ENCODE measurements at places on chromosomes 4 and X.

DNA sequence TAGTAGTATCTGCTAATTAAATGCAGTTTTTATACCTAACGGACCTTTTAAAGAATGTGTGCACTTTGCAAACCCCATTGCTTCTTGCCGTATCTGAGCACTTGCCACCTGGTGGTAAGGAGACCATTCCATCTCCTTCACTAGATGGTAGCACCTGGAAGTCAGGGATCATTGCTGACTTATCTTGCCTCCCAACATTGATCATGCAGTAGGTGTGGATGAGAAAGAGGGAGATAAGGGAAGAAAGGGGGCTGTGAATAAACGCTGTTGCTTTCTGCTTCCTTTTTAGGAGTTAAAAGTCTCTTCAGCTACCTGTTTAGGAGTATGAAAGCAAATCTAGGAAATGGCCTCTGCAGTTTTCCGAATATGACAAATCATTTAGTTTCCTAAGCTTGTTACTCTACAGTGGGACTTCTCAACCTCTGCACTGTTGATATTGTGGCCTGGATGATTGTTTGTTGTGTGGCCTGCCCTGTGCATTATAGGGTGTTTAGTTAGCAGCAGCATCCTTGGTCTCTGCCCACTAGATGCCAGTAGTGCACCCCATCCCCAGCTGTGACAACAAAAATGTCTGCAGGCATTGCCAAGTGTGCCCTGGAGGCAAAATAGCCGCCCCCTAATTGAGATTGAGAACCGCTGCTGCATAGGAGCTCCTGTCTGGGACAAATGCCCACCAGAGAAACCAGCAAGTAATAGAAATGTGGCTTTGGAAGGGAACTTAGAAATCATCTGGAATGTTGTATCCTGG is 38.8 kb downstream of the GAB1 start:
- no peak for DNase-seq

DNA sequence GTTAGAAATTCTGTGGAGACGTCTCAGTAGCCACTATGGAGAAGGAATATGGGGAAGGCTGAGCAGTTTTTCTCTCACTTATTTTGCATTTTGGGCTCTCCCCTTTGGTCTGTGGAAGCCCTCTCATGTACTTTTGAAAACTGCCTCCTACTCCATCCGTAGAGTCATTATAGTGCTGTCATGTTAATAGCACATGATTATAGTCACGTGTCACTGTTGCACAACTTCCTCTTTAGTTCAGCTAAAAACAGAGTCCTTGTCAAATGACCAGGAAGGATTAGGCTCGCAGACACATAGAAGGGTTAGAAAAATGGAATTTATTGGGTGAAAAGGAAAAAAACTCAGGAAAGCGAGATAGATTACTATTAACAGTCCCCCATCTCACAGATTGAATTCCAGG is 258.2 kb upstream of the CXorf51A start:
- no peak for DNase-seq

DNA sequence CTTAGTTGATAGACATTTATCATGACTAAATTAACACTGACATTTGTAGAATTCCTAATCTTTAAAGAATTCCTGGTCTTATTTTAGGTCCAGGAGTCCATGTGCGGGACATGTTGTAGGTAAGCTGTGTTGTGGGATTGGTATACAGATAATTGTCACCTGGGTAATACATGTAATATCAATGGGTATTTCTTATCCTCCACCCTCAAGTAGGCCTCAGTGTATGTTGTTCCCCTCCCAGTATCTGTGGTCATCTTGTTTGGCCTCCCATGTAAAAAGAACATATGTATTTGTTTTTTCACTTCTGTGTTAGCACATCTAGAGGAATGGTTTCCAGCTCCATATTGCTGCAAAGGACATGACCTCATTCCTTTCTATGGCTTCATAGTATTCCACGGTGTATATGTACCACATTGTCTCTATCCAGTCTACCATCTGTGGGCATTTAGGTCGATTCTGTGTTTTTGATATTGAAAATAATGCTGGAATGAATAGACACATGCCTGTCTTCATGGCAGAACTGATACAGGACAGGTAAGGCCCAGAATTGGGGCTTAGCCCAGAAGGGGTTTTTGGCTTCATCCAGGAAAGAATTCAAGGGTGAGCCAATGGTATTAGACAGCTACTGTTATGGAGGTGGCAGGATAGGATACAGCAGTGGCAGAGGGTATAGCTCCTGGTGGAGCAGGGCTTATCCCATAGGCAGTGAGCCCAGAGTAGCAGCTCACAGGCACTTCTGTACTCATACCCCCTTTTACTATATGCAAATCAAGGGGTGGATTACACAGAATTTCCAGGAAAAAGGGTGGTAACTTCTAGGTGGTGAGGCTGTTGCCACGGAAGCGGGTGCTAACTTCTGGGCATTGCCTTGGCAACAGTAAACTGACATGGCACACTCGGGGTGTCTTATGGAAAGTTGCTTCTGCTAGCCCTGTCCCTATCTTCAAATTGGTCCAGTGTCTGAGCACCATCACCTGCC is 66.1 kb upstream of the WDR1 start:
- no peak for DNase-seq

- no peak for DNase-seq
Observed at GRCh38 chr4:157992038-157992705, 180.7 kb downstream of the GASK1B start.

- DNase-seq, result no peak
Observed at GRCh38 chrX:85378461-85378860, 1.0 kb downstream of the POF1B start.
